ENCODE measurements at places on chromosomes 3 and 15.

- DNase-seq = no peak
Observed at GRCh38 chr3:124759666-124760401, 29.6 kb downstream of the UMPS start.

- peak; percentile 8 for DNase-seq
Observed at GRCh38 chr3:44289882-44290462, 48.3 kb downstream of the TOPAZ1 start.

DNA sequence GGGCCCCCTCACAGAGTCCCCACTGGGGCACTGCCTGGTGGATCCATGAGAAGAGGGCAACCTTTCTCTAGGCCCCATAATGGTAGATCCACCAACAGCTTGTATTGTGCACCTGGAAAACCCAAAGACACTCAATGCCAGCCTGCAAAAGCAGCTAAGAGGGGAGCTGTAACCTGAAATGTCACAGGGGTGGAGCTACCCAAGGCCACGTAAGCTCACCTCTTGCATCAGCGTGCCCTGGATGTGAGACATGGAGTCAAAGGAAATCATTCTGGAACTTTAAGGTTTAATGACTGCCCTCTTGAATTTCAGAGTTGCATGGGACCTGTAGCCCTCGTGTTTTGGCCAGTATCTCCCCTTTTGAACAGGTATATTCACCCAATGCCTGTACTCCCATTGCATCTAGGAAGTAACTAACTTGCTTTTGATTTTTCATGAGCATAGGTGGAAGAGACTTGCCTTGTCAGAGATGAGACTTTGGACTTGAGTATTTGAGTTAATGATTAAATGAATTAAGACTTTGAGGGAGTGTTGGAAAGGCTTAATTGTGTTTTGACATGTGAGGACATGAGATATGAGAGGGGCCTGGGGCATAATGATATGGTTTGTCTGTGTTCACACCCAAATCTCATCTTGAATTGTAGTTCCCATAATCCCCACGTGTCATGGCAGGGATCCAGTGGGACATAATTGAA is 900.9 kb upstream of the ROBO1 start:
- no peak for DNase-seq

GRCh38 chr3:13569641-13570390 is 20.9 kb downstream of the FBLN2 start:
- DNase-seq = no peak

DNA sequence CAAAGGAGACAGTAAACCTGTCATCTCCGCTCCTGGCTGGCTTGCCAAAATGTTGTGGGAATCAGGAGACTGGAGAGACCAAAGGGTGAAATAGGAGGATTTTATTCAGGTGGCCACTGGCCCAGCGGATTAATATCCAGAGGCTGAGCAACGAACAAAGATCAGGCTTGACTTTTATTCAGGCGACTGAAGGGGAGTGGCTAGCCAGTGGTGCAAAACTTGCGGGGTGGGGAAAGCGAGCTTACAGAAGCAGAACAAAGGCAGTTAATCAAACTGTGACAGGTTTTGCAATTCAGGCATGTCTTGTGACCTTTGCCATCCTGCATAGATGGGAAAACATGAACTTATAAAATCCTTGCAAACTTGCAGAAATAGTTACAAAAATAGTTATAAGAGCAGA is 19.8 kb upstream of the ACAD9 start:
- DNase-seq = no peak

DNA sequence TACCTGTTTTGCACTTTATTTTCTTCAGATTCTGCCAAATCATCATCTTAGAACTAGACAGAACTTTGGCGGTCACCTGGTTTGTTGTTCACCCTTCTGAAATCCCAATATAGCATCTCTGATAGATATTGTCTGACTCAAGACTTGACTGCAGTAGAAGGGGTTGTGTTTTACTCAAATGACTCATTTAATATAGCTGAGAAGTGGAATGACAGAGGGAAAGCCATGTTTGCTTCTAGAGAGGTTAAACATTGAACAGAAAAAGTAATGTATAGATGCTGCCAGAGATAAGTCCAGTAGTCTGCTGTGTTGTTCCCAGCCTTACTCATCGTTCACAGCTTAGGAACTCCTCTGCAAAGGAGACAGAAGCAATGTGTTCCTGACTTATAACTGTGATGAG is 402.0 kb downstream of the AGBL1 start:
- no peak for DNase-seq

GRCh38 chr15:30954674-30955073 is 36.8 kb downstream of the MTMR10 start:
- DNase-seq = no peak

GRCh38 chr3:10928407-10928960 is 64.1 kb upstream of the SLC6A1 start:
- DNase-seq = no peak

DNA sequence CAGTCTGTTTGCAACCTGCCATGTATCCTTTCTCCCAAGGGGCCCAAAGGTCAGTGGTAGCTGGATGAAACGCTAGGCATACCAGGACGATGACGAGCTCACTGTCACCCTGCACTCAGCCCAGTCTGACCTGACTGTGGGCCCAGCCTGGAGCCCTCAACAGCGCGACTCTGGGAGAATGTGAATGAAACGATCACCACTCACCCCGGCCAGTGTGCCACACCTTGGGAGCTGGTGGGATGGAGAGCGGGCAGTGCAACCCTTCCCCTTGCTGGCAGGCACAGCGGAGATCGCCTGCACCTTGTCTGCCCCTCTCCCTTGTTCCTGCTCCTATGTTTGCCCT is 27.2 kb downstream of the SRPRB start:
- DNase-seq = no peak

DNA sequence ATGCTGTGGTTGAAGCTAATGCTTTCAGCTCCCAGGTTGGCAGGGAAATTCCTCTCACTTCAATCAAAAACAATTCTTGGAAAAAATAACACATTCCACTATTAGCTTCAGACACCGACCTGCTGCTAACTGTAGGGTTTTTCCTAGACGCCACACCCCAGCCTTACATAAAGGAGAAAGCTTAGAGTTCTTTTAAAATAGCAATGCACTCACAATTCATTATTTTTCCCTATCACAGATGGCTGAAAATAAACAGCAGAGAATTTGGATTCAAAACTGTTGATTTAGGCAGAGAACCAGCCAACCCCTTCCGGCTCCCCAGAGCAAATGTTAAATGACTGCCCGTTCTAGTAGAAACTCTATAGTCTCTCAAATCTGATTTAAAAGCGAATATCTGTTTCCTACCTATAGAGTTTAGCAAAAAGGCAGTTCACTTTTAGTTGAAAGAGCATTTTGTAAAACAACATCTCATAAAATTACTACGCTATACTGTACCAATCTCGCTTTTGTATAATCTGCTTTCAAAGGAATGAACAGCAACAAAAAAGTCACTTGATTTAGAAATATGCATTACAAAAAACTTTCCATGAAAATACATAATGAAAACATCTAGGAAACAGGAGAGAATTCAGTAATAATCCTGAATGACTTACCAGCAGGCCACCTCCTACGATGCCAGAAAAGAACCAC is 586 bp downstream of the TM4SF1 start:
- DNase-seq = no peak

- DNase-seq = peak; percentile 21
Observed at GRCh38 chr3:45677033-45677446, 12.2 kb upstream of the SACM1L start.

DNA sequence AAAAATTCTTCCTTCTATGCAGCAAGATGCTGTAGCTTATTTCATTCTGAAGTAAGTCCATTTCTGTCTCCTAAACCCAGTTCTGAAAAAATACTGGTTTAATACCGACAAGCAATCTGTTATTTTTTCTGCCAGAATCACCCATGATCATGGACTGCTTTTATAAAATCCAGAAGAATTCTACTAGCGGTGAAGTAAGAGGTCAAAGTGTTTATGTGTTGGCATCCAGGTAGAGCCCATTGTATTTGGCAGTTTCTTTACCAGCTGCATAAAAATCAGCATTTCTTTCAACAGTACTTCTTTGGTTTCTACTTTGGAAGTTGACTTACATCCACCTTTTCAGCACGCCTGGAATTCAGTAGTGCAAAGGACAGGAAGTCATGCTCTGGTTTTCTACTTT is 484.8 kb downstream of the NAALADL2 start:
- no peak for DNase-seq

DNA sequence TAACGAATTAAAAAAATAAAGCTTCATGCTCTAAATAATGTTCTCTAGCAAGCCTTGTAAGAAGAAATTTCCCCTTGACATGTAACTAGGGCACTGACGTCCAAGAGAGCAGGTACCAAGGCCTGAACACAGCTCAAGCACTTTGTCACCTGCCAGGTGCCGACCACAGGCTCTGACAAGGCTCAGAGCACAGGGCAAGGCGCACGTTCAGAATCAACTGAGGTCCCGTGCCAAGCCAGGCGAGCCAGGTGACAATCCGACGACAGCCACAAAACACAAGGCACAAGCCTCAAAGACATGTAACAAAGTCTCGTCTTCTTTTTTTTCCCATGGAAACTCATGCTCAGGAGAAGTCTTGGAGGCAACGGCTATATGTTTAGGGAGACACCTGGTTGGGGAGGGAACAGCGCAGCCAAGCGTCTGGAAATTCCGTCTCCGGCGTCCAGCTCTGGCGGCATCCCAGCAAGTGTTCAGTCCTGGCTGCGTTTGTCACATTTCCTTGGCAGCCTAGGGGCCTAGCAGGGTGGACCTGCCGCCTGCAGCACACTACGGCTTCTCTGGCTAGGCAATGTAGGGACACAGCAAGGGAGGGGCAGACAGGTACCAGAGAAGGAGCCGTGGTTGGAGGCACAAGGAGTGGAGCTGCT is 76.7 kb downstream of the ADAMTS17 start:
- no peak for DNase-seq

DNA sequence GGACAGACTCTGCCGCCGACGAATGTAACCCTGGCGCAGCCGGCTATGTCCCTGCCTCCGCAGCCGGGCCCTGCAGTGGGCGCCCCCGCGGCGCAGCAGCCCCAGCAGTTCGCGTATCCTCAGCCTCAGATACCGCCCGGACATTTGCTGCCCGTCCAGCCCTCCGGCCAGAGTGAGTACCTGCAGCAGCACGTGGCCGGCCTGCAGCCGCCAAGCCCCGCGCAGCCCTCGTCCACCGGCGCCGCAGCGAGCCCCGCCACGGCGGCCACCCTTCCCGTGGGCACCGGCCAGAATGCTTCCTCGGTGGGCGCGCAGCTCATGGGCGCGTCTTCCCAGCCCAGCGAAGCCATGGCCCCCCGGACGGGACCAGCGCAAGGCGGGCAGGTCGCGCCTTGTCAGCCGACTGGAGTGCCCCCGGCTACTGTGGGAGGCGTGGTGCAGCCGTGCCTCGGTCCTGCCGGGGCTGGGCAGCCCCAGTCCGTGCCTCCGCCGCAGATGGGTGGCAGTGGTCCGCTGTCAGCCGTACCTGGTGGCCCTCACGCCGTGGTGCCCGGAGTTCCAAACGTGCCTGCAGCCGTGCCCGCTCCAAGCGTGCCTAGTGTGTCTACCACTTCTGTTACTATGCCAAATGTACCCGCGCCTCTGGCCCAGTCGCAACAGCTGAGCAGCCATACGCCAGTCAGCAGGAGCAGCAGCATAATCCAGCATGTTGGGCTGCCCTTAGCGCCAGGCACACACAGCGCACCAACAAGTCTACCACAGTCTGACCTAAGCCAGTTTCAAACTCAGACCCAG is 2.4 kb downstream of the TSC22D2 start:
- DNase-seq = peak; percentile 63

- DNase-seq = no peak
Observed at GRCh38 chr15:90046289-90046688, 45.2 kb downstream of the ZNF710 start.

DNA sequence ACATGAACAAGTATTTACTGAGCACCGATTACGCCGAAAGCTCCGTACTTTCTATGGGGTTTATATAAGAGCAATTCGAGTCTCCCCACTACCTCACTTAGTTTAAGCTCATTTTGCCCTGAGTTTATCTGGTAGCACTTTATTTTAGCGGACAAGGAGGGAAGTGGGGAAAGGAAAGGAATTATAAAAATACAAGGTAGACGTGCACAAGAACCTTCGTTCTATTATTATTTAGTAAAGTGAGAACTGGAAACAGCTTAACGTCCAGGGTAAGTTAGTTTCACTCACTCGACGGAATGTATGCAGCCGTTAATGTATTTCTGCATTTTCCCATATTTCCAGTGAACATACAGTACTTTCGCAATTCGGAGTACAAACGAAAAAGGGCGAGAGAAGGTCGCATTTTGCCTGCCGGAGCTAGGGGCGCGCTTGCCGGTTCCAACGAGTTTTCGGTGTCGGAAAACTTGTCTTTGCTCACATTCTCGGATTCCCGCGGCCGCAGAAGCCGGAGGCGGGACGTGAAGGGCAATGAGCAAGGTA is 1.2 kb upstream of the STT3B start:
- DNase-seq = peak; percentile 62

DNA sequence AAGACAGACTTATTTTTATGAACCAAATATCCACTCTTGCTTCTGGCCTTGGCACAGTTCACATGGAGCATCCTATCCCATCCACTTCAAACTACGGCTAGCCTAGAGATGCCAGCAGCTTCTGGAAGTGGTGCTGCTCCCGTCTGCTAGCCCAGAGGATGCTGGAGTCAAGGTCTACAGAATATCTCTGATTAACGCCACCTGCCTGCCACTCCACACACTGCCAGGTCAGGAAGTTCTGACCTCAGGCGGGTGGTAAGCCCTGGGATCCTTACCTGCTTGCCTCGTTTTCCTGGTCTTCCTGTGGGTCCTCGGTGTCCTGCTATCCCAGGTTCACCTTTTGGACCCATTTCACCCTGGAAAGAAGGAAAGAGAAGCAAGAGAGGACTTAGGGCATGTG is 42.9 kb downstream of the EAF1 start:
- DNase-seq = no peak

- no peak for DNase-seq
Observed at GRCh38 chr3:192092388-192093005, 631.5 kb downstream of the PYDC2 start.

- DNase-seq = no peak
Observed at GRCh38 chr15:68843425-68844311, 23.0 kb upstream of the ANP32A start.

GRCh38 chr3:177093966-177094365 is 103.3 kb downstream of the TBL1XR1 start:
- no peak for DNase-seq

DNA sequence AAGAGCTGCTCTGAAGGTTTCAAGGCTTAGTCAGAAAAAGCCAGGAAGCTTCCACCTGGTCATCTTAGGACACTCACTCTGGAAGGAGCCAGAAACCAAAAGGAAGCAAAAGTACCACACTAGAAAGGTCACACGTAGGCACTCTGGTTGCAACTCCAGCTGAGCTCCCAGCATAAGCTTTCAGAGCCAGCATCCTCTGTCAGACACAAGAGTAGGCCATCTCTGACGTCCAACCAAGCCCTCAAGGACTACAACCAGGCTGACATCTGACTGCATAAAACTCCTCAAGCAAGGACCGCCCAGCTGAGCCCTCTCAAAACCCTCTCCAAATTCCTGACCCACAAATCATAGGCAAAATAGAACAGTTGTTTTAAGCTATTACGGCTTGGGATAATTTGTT is 12.8 kb downstream of the SH3BP5 start:
- no peak for DNase-seq

- DNase-seq = no peak
Observed at GRCh38 chr15:59339252-59339672, 33.4 kb downstream of the MYO1E start.

- no peak for DNase-seq
Observed at GRCh38 chr15:79101866-79102581, 11.4 kb upstream of the RASGRF1 start.

GRCh38 chr3:176796371-176796770 is 400.9 kb downstream of the TBL1XR1 start:
- DNase-seq = no peak

- no peak for DNase-seq
Observed at GRCh38 chr3:57948080-57948671, 60.0 kb upstream of the FLNB start.
